ENCODE measurements at places on chromosomes 7 and 10.

DNA sequence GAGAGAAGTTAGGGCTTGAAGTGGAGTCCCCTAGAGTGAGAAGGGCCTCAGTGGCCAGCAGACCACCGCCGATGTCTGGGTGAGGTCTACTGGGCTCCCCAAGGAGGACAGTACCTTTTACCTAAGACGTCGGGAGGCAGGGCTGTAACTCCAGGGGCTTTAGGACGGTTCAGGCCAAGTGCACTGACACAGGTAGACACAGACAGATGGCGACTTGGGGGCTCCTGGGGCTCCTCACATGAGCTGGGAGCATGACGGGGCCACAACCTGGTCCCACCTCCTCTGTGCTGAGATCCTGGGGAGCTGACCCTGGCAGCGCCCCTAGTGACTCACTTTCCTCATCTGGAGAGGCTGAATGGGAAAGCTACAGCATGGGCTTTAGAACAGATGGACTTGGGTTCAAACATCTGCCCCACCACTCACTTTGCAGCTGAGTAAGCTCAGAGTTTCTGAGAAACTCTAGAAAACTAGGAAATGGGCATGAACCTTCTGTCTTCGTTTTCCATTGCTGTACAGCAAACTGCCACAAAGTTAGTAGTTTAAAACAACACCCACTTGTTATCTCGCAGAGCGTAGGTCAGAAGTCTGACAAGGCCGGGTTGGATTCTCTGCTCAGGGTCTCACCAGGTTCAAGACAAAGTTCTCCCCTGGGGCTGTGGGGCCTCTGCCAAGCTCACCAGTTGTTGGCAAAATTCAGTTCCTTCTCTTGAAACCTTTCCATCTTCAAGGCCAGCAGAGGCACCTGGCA is 4.7 kb upstream of the COMTD1 start:
- DNase-seq, result no peak

DNA sequence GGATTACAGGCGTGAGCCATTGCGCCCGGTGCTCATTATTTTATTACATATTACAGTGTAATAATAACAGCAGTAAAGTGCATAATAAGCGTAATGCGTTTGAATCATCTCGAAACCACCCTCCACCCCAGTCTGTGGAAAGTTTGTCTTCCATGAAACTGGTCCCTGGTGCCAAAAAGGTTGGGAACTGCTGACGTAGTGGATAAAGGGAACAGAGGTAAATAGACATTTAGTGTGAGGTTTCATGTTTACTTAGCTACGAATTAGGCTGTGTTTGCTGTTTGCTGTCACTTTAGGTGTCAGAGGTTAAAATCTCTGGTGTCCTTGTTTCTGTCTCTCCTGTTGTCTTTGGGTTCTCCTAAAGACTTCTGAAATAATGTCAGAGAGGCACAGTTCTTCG is 60.3 kb upstream of the SLC39A12 start:
- no peak for DNase-seq

DNA sequence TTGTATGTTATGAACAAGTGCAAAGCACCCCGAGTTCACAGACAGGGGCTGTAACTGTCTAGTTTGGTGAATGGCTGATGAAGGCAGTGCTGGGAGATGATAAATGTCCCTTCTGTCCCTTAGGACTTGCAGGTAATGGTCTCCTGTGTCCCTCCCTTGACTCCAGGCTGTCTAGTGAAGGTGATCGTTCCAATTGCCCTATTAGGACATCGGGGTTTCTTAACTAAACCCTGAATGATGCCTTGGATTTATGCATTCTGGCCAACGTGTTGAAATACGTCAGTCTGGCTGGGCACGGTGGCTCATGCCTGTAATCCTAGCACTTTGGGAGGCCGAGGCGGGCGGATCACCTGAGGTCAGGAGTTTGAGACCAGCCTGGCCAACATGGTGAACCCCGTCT is 69.4 kb downstream of the PFKFB3 start:
- DNase-seq, result no peak

DNA sequence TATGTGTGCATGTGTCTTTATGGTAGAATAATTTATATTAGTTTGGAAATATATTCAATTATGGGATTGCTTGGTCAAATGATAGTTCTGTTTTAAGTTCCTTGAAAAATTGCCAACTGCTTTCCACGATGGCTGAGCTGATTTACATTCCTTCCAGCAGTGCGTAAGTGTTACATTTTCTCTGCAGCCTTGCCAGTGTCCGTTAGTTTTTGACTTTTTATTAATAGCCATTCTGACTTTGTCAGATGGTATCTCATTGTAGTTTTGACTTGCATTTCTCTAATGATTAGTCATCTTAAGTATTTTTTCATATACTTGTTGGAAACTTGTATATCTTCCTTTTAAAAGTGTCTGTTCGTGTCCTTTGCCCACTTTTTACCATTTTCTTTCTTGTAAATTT is 434.2 kb upstream of the POT1 start:
- DNase-seq, result no peak

DNA sequence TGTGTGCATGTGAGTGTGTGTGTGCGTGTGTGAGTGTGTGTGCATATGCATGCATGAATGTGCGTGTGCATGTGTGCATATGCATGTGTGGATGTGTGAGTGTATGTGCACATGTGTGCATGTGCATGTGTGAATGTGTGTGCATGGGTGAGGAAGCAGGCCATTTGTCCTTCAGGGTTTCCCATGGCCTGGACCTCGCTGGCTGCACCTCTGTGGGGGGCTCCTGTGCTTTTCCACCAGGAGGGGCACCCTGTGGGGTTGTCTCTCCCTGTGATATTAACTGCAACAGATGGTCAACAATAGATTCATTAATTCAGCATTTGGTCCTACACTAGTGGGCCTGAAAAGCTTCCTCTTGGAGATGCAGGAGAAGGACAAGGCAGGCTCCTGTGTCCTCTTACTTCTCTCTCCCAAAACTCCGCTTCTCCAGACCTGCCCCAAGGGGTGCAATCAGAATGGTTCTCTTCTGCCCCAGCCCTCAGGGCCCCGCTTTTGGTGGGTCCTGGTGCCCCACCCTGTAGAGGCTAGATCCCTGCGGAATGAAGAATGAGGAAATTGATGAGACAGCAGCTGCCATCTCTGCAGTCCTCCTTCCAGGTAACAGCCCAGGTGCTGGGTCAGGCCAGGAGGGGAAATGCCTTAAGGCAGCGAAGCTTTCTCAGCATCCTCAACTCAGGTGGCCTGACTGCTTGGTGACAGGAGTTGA is 41.5 kb upstream of the NUB1 start:
- DNase-seq, result no peak

- no peak for DNase-seq
Observed at GRCh38 chr7:123533553-123533917, 860 bp downstream of the IQUB start.

- no peak for DNase-seq
Observed at GRCh38 chr7:46153951-46154787, 233.1 kb upstream of the IGFBP3 start.

DNA sequence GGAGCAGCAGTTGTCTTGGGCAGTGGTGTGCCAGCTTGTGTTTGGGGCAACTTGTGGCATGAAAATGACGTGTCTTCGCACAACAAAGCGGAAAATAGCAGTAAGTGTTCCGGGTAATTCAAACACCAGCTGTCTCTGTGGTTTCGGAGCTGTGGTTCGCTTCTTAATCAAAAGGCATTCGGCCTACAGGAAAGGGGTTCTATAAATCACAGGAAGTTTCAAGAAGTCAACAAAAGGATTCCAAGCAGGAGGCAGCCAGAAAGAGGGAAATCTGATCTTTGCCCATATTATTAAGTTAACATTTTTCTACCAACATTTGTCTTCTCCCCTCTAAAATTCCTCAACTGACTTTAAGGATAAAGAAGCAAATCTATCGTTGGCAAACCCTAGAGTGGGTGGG is 353.4 kb downstream of the FGFR2 start:
- no peak for DNase-seq

- DNase-seq, result no peak
Observed at GRCh38 chr7:76507723-76508406, 2.5 kb upstream of the UPK3B start.

DNA sequence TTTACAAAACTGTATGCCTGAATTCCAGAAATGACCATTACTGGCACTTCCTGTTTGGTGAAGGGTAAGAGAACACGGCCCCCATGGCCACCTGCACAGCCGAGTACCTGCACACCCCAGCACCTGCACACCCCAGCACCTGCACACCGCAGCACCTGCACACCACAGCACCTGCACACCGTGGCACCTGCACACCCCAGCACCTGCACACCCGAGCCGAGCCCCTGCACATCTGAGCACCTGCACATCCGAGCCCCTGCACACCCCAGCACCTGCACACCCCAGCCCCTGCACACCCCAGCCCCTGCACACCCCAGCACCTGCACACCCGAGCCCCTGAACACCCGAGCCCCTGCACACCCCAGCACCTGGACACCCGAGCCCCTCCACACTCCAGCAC is 243.5 kb downstream of the DNAJB6 start:
- no peak for DNase-seq

DNA sequence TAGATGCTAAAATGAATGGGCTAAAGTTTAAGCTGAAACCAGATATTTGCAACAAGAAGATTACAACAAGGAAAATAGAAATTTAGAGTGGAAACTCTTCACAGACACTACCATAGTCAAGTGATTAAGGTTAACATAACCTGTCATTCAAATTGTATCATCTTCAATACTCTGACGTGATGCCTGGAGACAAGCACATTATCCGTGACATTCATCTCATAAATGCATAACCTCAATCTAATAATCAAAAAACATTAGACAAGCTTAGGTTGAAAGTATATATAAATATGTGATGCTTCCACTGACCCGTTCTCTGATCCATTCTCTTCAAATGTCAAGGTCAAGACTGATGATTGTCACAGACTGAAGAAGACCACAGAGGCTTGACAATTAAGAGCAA is 263.8 kb upstream of the MEOX2 start:
- no peak for DNase-seq

DNA sequence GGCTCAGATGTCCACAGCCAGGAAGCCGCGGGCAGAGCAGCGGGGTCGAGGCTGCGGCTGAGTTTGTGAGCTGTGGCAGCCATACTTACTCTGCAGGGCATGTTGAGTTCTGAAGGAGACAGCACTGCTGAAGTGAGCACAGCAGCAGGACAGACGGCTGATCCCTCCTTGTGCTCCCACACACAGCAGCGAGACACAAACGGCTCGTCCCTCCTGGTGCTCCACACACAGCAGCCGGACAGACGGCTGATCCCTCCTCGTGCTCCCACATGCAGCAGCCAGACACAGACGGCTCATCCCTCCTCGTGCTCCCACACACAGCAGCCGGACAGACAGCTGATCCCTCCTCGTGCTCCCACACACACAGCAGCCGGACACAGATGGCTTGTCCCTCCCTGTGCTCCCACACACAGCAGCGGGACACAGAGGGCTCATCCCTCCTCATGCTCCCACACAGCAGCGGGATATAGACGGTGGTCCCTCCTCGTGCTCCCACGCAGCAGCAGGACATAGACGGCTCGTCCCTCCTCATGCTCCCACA is 305.1 kb downstream of the PTPRN2 start:
- peak; percentile 2 for DNase-seq

DNA sequence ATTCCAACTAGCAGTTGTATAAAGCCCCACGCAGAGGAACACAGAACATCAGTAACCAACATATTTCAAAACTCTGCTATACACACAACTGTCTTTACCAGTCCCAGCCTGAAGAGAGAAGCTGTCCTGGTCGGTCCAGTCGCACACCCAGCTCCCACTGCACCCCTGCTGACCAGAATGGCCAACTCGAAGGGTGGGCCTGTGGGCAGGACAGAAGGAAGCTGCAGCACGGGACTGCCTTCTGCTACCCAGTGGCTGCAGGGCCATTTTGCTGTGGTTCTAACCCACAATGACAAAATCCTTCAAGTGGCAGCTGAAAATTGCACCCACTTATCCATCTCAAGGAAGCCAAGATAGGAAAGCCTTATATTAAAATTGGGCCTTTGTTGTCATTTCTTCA is 48.2 kb downstream of the GSDME start:
- no peak for DNase-seq

GRCh38 chr10:118343115-118343514 is 991 bp upstream of the FAM204A start:
- no peak for DNase-seq

GRCh38 chr7:730501-731439 is 3.7 kb upstream of the PRKAR1B start:
- DNase-seq, result no peak

- no peak for DNase-seq
Observed at GRCh38 chr10:30294476-30295240, 54.4 kb downstream of the MTPAP start.

- no peak for DNase-seq
Observed at GRCh38 chr7:57646901-57647246, 196.9 kb downstream of the ZNF716 start.

DNA sequence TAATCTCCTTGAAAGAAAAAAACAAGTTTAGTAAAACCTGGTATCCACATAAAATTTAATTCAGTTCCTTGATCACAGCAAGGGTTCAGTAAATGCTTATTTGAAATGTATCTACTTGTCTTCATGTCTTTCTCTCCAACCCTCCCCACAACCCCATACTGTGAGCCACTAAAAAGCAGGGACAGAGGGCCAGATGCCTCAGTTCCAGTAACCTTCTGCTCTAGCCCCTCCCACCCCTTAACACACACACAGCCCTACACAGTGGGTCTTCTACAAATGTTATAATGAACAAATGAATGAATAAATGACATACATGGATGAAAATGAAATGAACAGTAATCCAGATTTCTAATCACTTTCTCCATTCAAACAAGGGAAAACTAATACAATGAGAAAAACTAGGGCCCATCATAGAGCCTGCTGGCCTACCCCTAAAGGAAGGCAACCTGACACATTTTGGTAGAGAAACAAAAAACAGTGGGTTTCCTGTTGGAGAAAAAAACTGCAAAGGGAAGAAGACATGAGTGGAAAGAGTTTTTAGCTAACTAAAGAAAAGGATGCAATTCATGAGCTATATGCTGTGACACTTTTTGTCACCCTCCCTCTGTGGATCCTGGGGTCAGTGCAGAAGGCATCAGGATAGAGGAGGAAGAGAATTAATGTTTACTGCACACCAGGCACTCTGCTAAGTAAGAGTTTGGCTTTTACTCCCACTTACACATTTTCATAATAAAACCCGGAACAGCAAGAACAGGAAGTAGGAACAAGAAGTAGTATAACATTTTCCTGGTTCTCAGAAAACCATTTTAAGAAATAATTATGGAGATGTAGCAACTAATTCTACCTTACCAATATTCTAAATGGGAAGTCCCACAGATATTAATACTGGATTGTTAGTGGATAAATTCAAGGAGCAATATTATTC is 38.1 kb downstream of the ELMO1 start:
- no peak for DNase-seq

GRCh38 chr7:155806096-155806871 is 6.0 kb downstream of the SHH start:
- DNase-seq, result no peak

- peak; percentile 95 for DNase-seq
Observed at GRCh38 chr7:135170274-135170997, at the start of gene CYREN. TSS of gene CYREN (minus strand) at chr7:135170707. CDS start at chr7:135168922, 1,785 bp downstream.

- no peak for DNase-seq
Observed at GRCh38 chr7:36526863-36527548, 137.3 kb downstream of the ANLN start.

- peak; percentile 77 for DNase-seq
Observed at GRCh38 chr10:6014241-6014761, 37.0 kb upstream of the IL15RA start.

- no peak for DNase-seq
Observed at GRCh38 chr7:136000288-136000913, 23.2 kb upstream of the MTPN start.

Data from colonic mucosa (tissue), 4 donors.